ENCODE measurements at places on chromosomes 6 and 20. TPM values are rescaled to one million over a fixed set of nuclear protein-coding genes. Genes with fewer than 3 reads are reported as not detected.

Gene TCP11
- not detected for total RNA-seq

- DNase-seq = no peak
Observed at GRCh38 chr20:32301719-32302506, 24.5 kb downstream of the KIF3B start.

- no peak for DNase-seq
Observed at GRCh38 chr6:95784869-95785268, 207.5 kb downstream of the MANEA start.

- DNase-seq = no peak
Observed at GRCh38 chr20:22944062-22944461, 91.0 kb upstream of the SSTR4 start.

- no peak for DNase-seq
Observed at GRCh38 chr6:43799551-43800297, 29.7 kb downstream of the VEGFA start.
